ENCODE measurements at places on chromosomes 3 and 15.

GRCh38 chr15:33857726-33858125, 110.6 kb upstream of the CHRM5 start:
- DNase-seq, result no peak

DNA sequence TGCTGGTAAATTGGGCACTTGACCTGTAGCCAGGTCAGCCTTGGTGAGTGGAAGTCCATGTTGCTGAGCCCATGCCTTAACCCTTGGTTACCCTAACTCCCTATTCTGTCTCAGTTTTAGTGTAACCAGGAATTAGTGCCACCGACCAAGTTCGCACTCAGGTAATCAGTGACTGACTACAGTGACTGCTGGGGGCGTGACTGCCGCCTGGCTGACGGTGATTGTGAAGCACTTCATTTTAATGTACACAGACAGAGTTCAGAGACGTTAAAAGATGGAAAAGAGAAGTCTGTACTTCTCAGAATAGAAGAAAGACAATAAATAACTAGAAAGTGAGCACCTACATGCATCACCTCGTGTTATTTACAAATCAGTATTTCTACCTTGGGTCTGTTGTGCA, 17.3 kb downstream of the CFAP161 start:
- no peak for DNase-seq

- DNase-seq, result no peak
Measured at GRCh38 chr3:52537726-52538421, 1.5 kb downstream of the UQCC5 start.

GRCh38 chr3:61531528-61531927, 29.8 kb upstream of the PTPRG start:
- DNase-seq, result no peak

- no peak for DNase-seq
Measured at GRCh38 chr15:38517312-38517975, 47.2 kb downstream of the RASGRP1 start.

- no peak for DNase-seq
Measured at GRCh38 chr3:63370094-63370493, 92.0 kb downstream of the SYNPR start.

DNA sequence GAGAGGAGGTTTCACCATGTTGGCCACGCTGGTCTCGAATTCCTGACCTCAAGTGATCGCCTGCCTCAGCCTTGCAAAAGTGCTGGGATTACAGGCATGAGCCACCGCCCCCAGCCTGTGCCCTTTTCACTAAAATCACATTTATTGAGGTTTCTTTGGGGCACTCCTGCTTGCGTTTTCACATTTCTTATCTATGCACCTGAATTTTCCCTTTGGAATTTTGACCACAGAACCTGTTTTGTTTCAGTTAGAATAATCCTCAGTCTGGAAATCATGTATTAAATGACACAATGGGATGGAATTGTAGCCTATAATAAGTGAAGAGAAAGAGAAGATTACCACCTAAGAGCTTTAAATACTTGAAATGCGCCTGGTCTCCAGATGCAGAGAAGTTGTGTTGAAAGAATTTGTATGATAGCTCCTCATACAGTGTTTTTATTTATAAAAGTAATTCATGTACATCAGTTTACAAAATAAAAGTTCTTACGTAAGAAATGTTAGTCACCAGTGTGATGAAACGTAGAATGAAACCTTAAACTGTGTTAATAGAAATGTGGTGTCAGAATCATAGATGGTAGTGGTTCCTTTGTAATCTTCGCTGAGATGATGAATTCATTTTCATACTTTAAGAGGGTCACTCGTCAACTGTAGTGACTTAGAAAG, 107.0 kb downstream of the TCF12 start:
- DNase-seq, result no peak

GRCh38 chr3:72558001-72558400, 290.2 kb downstream of the SHQ1 start:
- no peak for DNase-seq

- DNase-seq, result peak; percentile 43
Measured at GRCh38 chr15:53976844-53977392, 1.3 kb upstream of the UNC13C start.

DNA sequence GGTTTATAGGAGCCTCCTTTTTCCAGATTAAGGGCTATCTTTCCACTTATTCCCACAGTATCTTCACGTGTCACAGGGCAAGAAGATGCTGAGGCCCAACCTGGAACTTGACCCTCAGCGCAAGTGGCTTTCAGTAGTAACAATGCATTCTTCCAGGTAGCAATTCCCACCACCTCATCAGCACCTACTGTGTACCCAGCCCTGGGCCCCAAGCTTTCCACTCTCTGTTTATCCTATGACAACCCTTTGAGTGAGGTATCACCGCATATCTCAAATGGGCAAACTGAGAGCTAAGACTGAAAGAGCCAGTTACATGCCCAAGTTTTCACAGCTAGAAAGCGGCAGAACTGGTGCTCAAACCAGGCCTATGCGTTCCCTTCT, 88.2 kb downstream of the CPN2 start:
- DNase-seq, result no peak

GRCh38 chr3:53534676-53535400, 40.4 kb downstream of the CACNA1D start:
- DNase-seq, result peak; percentile 61

GRCh38 chr3:147298511-147298982, 107.8 kb downstream of the ZIC4 start:
- no peak for DNase-seq

GRCh38 chr3:53495520-53496391, 1.3 kb downstream of the CACNA1D start:
- DNase-seq, result peak; percentile 49

- no peak for DNase-seq
Measured at GRCh38 chr3:150184426-150185071, 213.9 kb upstream of the PFN2 start.

- no peak for DNase-seq
Measured at GRCh38 chr15:58545307-58546065, 113.7 kb downstream of the LIPC start.

DNA sequence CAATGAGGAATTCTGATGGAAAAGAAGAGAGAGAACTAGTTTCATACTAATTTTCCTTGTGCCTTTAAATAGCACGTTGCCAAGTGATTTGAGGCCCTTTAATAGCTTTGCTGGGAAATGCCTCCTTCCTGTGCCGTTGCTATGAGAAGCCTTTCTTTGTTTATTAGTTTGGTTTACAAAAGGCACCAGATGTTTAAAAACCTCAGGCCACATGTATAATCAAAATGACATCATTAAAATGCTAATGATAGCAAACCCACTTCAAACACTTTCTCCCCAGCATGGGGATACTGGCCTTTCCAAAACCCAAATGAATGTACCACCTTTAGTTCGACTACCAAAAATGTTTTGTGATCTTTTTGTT, 50.0 kb upstream of the TBC1D23 start:
- DNase-seq, result no peak

- DNase-seq, result no peak
Measured at GRCh38 chr3:102521246-102521645, 86.4 kb downstream of the ZPLD1 start.

DNA sequence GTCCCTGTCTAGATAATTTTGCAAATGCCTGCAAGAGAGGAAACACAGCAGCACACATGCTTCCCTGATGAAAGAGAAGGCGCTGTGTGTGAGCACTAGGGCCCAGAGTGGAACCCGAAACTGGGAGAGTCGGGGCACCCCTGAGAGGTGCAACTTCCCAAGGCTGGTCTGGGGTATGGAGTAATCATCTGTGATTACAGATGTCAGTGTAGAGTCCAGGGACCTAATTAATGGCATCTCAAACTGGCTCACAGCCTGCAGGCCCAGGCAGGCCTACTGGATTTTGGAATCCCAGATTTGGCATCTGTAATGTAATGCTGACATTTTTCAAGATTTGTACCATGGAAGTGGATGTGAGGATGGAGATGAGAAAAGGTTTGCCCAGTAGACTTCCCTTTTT, 29.4 kb downstream of the PGPEP1L start:
- DNase-seq, result no peak

DNA sequence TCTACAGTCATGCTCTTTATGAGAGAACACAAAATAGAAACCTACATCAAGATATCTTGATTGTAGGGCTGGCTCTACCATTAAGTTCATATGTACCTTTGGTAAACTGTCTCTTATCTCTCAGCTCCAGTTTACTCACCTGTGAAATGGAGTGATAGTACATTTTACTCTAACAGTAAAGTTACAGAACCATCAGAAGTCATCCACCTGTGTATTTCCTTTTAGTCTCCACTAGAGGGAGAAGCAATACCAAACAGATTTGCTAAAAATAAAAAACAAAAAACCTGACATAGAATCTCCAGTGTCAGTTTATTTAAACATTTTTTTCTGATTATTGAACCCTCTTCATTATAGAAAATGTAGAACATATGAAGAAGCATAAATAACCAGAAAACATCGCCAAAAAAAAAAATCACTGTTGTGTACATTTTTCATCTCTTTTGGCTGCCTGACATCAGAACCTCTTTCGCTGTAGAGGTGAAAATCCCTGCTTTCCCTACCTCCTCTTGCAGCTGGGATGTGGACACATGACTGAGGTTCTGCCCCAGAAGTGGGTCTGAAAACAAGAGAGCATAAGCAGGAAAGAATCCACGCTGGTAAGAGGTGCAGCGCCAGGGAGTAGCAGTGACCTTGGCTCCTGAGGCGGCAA, 48.7 kb upstream of the WDR72 start:
- DNase-seq, result no peak

GRCh38 chr3:22351806-22352205, 600.8 kb upstream of the ZNF385D start:
- DNase-seq, result no peak

- DNase-seq, result no peak
Measured at GRCh38 chr3:29167180-29167579, 113.7 kb upstream of the RBMS3 start.

DNA sequence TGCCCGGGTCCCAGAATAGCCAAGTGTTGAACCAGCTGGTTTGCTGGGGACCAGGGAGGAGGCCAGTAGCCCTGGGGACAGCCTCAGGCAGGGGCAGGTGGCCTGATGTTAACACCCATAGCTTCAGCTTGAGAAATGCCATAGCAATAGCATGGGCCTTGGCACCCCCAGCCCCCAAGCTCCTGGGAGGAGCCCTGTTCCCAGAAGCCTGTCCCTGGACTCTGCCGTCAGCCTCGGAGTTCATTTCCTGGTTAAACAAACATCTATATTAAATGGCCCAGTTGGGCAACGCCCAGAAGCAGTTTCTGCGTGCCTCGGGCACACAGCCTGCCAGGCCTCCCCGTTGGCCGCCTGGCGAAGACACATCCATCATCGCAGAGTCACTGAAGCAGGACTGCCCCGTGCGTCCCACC, 58.2 kb downstream of the FGD5 start:
- DNase-seq, result no peak

GRCh38 chr3:100554373-100554676, 55.1 kb upstream of the ADGRG7 start:
- DNase-seq, result no peak

- DNase-seq, result no peak
Measured at GRCh38 chr3:122314228-122314876, 10.7 kb upstream of the CSTA start.

- no peak for DNase-seq
Measured at GRCh38 chr3:4505688-4506558, 12.8 kb downstream of the ITPR1 start.

- DNase-seq, result no peak
Measured at GRCh38 chr15:50210462-50211157, 28.6 kb downstream of the SLC27A2 start.

DNA sequence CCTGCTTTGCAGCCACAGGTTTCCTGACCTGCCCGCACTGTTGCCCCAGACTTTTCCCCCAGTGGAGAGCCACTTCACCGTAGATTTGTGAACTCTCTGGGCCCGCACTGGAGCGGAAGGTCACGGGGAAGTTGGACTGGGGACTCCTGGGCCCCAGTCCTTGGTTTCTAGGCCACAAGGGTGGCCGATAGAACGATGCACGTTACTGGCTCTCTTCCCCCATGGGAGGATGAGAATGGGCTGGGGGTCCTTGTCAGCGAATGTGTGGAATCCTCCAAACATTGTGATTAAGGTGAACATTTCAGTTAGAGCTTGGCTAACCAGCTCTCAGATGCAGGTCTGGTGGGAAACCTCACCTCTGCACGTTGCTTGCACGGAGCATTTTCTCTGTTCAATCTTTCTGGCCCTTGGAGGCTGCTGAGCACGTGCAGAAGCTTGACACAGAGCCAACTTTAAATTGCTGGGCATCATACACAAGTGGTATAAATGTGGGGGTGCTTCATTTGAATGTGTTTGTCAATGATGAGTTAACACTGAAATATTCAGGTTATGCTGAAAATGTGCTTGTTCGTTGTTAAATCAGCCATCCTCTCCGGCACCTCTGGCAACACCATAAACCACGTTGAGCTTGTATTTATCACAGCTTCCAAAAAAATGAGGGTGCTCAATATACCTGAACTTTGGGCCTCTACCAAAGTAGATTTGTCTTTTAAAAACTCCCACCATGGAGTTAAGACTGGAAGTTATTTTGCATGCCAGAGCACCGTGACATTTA, 976 bp downstream of the DIS3L start:
- no peak for DNase-seq

- DNase-seq, result no peak
Measured at GRCh38 chr3:16788440-16789056, 96.2 kb upstream of the PLCL2 start.

- DNase-seq, result no peak
Measured at GRCh38 chr15:38558372-38559059, 6.1 kb downstream of the RASGRP1 start.

GRCh38 chr15:62306851-62307504, 141.9 kb upstream of the C2CD4B start:
- peak; percentile 46 for DNase-seq

DNA sequence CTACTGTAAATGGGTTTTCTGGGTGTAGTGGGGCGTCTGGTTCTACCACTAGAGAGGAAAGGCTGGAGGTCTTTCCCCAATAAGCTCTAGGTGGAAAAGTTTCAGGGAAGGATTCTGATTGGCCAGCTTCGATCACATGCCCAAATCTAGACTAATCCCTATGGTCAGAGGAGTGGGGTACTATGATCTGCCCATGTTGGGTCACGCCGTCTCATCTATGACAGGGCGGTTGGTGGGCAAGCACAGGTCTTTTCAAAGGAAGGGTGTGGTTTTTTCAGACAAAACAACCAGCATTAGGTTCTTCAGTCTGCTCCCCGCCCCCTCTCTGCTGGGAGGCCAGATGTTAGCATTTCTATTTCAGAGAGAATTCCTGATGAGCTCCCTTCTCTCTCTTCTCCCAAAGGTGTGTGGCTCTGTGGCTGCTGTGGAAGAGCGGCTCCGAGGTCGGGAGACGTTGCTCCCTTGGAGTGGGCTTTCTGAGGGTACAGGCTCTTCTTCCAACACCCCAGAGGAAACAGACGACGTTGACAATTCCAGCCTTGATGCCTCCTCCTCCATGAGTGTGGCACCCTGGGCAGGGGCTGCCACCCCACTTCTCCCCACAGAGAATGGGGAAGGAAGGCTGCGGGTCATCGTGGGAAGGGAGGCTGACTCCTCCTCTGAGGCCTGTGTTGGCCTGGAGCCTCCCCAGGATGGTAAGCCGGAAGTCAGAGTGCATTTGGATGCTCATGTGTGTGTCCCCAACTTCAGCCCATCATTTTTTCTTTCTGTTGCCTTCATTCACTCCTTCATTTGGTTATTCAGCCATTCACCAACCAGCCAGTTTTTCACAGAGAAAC, 9.7 kb upstream of the TATDN2 start:
- DNase-seq, result no peak

DNA sequence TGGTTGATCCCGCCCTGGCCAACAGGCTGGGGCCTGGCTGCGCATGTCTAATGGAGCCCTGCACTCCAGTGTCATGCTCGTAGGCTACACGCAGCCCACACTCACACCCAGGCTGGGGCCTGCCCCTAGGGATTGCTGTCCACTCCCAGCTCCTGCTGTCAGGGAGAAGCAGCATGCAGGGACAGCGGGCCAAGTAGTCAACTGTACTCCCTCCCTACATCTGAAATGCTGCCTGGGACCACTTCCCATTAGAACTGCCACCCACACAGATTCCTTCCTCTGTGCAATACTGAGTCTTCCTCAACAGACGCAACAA, 16.1 kb downstream of the ALS2CL start:
- DNase-seq, result no peak

Data from nephron progenitor cell (in vitro differentiated cells).